Mesenteric fat pad (tissue), 1 donor: ENCODE measurements at places on chromosomes 6 and 20. TPM values are rescaled to one million over a fixed set of nuclear protein-coding genes. Genes with fewer than 3 reads are reported as not detected.

- DNase-seq, result no peak
Measured at GRCh38 chr20:4513720-4514119, 208.0 kb upstream of the PRND start.

GRCh38 chr6:160882006-160882405, 109.6 kb upstream of the MAP3K4 start:
- DNase-seq, result no peak

TFAP2C gene
- 1.3 TPM for total RNA-seq

GLP1R gene
- total RNA-seq, result not detected

DNA sequence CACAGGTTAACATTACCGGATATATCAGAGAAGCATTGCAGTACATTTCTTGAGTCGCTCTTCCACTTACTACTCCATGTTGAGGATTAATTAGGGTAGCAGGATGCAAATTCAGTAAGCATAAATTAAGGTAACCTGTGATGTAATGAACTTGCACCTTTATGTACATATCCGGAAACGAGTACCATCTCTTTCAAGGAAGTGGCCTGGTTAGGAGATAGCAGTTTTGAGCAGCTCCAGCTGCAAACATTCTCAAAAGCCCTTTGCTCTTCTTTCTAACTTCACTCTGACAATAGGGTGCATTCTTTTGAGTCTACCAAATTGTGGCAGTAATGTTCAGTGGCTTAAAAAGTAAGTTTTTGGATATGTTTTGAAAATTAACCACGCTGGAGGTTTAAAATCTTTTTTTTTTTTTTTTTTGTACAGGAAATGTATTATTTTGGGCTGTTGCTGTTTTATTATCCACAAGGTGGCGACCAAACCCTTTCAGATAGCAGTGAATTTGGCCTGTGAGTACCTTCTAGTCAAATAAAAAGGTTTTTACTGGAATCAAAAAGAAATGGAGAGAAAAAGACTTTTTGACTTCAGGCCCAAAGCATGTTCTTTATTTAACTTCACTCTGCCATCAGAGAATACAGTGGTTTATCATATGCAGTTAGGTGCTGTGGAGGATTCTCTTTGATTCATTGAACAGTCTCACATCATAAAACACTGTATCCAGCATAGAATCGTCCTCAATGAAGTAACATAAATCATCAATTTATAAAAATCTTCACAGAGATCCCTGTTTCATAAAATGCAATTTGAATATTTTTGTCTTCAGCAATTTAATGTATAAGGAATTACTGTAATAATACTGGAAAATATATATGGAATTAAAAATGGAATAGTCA, 8.9 kb downstream of the FAM217B start:
- DNase-seq, result no peak

DNA sequence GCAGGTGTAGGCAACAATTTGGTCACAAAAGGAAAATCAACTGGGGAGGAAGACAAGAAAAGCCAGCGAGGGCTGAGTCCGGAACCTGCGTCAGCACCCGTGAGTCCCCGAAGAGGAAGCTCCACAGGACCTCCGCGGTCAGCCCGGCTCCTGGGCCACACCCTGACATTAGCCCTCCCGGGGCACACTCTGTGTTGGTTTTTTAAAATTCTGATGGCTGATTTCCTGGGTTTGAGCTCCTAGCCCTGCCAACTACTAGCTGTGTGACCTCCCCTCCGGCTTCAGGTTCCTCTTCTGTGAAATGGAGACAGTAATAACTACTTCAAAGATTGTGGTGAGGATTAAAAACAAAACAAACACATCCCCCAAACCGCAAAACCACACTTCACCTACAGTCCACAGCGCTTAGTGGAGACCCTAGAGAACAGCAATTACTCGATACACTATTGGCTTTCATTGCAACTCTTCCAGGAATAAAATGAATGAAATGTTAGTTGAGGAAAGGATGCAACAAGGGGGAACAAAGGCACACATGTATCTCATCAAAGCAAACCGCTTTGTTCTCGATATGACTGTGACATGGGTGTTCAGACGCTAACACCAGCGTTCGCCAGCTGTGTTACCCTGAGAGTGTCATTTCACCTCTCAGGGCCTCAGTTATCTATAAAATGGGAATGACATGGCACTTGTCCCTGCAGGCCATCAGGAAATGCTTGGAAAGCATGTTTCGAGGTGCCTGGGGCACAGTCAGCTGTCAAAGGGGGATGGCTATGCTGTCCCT, 985 bp downstream of the ZBP1 start:
- DNase-seq, result no peak

DNA sequence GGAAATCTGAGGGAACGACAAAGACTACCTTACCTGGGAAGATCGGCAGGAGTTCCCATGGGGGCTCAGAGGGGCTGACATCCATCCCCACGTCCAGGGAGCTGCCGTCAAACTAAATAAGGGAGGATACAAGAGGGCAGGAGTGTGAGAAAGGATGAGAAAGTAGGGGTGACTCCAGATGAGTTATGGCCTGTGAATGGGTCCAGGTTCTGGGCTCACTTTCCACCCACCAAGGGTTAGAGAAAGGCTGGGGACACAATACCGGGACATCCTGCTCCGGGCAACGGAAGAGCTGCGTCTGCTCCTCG, 683 bp downstream of the ATF6B start:
- no peak for DNase-seq

TNNC2 gene
- 0.74 TPM for total RNA-seq

GRCh38 chr20:4812216-4812615, 90.5 kb downstream of the PRND start:
- no peak for DNase-seq

GRIK2 gene
- not detected for total RNA-seq

DNA sequence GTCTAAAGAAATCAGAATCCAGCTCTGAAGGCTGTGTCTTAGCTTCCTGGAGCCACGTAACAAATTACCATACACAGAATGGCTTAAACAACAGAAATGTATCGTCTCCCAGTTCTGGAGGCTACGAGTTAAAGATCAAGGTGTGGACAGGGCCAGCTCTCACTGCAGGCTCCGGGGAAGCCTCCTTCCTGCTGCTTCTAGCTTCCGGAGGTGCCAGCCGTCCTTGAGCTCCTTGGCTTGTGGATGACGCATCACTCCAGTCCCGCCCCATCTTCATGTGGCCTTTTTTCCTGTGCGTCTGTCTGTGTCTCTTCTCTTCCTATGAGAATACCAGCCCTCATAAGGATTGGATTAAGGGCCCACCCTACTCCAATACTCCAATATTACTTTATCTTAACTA, 319.1 kb upstream of the QKI start:
- no peak for DNase-seq
